Fibroblast of pulmonary artery (primary cell): ENCODE measurements at places on chromosomes 5 and 9.
A peak's percentile ranks its signal among the peaks of the same experiment; 100 is the strongest.

DNA sequence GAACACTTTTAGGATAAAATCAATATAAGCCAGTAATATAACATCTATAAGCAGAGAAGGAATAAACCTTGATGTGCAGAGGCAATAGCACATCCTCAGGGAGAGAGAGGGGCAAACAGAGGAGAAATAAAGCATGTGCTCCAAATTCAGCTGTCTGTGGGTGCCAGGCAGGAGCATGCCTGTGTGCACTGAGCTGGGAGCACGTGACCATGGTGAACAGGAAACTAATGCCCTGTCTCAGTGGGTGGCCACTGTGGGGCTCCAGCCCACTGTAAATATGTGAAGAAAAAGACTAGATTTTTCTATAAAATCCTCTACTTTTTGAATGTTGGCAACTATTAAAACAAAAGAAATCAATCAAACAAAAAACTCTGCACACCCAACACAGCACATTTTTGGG, 55.3 kb downstream of the FYB1 start:
- DNase-seq = no peak

DNA sequence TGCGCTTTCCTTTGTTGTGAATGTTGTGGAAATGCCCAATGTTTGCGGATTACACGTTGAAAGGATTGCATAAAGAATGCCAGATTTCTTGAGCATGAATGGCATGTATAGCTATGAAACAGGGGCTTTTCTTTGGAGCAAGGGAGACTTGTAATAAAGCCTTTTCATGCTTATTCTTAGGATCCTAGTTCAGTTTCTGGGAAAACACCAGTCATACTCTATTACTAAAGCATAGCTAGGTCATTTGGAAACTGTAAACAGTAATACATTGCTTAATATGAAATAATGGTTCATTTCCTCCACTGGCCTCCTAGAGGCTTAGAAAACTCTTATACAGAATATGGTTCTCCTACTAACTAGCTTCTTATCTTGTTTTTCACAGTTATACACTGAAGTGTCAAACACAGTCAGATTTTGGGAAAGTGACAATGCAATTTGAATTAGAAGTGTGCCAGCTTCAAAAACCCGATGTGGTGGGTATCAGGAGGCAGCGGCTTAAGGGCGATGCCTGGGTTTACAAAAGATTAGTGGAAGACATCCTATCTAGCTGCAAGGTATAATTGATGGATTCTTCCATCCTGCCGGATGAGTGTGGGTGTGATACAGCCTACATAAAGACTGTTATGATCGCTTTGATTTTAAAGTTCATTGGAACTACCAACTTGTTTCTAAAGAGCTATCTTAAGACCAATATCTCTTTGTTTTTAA, 104.2 kb downstream of the MELK start:
- DNase-seq = peak; percentile 33

DNA sequence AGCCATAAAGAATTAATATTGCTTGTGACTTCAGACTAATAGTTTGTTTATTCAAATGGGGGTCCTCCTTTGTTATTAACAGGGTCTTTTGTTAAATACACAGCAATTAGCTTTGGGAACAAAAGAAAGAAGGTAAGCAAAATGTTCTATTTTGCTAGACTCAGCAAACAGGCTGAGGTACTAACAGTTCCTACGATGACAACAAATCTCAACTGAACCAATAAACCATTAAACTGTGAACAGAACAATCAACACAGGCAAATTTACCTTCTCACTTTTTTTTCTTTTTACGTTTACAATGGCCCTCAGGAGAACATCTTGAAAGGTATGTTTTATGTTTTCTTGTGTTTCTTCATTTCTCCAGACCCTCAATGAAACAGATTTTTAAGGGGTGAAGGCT, 207.2 kb downstream of the NFIB start:
- no peak for DNase-seq

GRCh38 chr5:146400201-146400600, 46.9 kb upstream of the TCERG1 start:
- no peak for DNase-seq

DNA sequence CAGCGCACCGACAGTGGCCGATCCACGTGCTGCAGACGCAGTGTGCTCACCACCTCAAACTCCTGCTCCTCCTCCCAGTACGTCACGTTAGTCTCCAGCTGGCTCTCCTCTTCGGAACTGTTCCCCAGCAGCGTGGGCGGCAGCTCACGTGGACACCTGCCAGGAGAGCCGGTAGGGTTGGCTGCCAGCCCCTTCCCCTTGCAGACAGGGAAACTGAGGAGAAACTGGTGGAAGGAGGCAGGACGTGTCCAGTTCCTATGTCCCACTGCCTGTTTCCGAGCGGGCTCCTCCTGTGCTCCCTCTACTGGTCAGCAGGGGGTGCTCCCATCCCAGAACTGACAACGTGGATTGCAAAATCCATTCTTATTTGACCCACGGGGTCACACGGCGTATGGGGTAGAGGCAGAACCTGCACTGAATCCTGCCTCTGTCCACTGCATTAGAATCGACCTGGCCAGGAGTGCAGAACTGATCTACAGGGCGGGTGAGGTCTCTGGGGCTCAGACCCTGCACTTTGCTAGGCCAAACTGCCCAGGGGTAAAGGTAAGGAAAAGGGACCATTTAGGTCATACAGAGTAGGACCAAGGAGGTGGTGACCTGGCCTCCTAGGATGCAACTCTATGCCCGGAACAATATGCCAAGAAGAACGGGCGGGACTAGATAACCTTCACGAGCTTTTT, 25.7 kb downstream of the PDGFRB start:
- peak; percentile 82 for DNase-seq

- peak; percentile 77 for DNase-seq
Observed at GRCh38 chr5:171494452-171495121, 75.1 kb downstream of the FGF18 start.

- no peak for DNase-seq
Observed at GRCh38 chr9:129944506-129945116, 98.4 kb downstream of the FNBP1 start.

- no peak for DNase-seq
Observed at GRCh38 chr5:83538786-83539462, 67.4 kb downstream of the VCAN start.

GRCh38 chr5:80591352-80591751, 21.3 kb upstream of the ANKRD34B start:
- DNase-seq = no peak

- DNase-seq = no peak
Observed at GRCh38 chr9:126626127-126626925, 12.6 kb downstream of the LMX1B start.
